Ureter (tissue), 1 donor: ENCODE measurements at places on chromosomes 16 and 17. TPM values are rescaled to one million over a fixed set of nuclear protein-coding genes. Genes with fewer than 3 reads are reported as not detected.

DNA sequence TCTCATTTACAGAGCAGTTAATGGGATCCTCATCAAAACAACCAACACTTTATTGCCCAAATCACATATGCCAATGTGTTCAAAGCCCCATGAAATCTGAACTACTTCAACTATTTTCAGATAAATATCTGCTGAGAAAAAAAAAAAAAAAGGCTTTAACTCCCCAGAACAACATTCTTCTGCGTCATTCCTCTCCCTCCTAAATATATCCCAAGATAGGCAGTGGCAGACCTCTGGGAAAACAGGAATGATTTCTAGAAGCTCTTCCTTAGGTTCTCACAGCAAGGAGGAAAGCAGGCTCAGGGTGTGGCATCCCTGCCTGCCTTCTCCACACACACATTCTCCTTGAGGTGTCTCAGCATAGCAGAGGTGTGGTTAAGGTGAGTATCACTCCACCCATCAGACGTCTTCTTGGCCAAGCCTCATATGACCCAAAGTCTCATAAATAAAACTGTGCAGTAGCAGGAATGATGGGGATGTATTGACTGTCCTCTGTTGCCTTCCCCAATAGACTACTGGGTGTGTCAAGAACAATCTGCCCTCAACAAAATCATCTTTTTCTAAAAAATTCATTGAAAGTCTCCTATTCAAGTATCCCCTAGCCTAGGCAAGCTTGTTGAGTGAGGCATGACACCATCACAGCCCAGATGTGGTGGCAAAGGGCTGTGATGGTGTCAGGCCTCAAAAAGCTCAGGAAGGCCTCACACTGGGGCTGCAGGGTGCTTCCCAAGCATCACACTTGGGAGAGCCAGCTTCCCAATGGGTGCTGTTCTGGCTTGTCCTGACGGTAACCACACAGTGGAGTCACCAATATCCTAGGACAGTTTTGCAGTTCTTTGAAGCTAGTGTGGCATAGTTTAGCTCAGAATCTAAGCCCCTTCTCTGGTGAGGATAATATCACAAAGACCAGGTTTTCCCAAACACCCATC is 135.4 kb upstream of the SOX9 start:
- no peak for DNase-seq

DNA sequence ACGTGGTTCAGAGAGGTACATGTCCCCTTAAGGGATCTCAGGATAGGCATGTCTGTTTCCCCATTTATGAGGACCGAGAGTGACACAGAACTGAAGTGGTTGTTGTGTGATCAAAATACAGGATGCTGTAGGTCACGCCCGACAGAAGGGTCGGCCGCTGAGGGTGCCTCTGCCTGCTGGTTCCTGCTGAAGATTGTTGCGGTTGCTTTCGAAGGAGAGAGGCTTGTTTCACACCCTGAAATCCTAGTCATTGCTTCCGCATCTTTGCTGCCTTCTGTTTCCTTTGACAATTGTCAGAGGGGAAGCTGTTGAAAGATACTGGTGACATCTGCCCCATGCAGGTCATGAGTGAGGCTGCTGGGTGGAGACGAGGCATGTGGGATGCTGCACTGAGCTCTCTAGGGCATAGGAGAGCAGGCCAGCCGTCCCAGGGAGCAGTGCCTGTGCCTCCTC is 3.8 kb upstream of the NAT9 start:
- no peak for DNase-seq

- no peak for DNase-seq
These were observed 59.4 kb upstream of the HS3ST2 start for GRCh38 chr16:22754577-22754976.

- DNase-seq = no peak
These were observed 17.3 kb downstream of the BAHCC1 start for GRCh38 chr17:81412490-81413093.

GRCh38 chr17:42675348-42675964 is 1.3 kb downstream of the PLEKHH3 start:
- no peak for DNase-seq

DNA sequence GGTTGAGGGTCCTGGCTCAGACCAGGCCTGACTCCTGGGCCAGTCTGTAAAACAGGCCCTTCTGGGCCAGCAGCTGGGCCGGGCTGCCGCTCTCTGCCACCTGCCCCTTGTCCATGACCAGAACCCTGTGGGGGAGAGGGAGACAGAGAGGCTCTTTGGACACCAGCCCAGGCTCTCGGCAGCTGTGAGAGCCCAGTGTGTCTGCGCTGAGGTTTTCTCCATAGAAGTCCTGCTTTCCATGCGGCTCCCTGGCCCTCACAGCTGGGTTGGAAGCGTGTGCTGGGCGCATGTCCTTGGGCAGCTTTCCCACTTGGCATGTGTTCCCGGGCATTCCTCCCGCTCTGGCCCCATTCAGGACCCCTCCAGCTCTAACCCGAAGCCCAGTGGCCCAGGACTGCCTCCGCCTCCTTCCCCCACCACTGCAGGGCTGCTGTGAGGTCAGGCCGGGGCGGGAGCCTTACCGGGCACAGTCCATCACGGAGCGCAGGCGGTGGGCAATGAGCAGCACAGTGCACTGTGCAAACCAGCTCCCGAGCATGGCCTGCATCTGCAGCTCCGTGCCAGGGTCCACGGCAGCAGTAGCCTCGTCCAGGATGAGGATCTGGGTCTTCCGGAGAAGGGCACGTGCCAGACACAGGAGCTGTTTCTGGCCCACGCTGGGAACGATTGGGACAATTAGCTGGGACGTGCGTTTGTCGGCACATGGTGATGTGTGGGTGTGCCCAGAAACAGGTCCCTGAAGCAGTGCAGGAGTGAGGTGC is 73.0 kb downstream of the ABCC6 start:
- DNase-seq = peak; percentile 80

DNA sequence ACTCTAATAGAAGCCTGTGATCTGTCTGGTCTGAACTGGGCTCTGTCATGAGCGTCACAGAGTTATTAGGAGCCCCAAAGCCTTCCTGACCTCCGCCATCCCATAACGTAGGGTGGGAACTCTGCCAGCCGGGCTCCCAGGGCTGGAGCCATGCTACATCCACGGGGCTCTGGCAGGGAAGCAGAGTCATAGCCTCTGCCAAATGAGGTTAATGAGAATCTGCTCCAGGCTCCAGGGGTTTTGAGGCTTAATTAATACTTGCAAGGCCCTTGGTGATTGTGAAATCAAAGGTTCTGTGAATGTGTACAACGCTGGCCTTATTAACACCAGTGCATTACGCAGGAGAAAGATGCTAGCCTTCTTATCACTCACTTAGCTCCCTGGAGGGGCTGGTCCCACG is 42.4 kb upstream of the ZFP90 start:
- DNase-seq = no peak

- no peak for DNase-seq
These were observed 35.1 kb upstream of the IL21R start for GRCh38 chr16:27366687-27367460.

GRCh38 chr17:8294814-8295316 is 335 bp downstream of the SLC25A35 start:
- no peak for DNase-seq

- no peak for DNase-seq
These were observed 111.0 kb downstream of the NTN1 start for GRCh38 chr17:9132291-9132690.

DNA sequence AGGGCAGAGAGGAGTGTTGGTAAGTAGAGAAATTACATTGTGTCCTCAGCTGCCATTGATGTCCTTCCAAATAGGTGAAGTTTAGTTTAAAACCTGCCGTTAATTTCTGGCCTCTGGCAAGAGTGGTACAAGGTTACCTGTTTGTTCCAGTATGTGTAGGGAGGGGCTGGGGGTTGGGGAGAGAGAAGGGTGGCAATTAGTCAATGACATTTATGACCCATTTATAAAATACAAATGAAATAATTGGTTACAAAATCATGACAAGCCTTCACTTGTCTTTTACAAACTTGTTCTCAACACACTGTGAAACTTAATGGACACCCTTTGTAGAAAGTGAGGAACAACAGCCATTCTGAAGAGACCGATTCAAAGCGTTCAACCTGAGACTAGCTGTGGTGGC is 281.0 kb downstream of the FTO start:
- DNase-seq = no peak

DNA sequence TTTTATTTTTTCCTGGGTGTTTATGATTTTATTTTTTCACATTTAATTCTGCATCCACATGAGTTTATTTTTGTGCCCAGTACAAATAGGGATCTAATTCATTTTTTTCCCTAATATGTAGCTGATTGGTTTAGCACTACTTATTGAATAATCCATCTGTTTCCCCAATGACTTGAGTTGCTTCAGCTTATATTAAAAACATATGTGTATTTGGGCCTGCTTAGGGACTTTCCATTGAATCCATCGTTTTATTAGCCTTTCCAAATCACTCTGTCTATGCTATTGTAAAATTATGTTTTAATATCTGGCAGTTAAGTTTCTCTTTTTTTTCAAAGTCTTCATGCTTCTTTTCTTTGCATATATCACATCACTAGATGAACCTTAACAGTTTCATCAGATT is 42.2 kb downstream of the WWP2 start:
- no peak for DNase-seq

GRCh38 chr17:82215095-82215971 is 2.7 kb upstream of the CCDC57 start:
- DNase-seq = no peak

DNA sequence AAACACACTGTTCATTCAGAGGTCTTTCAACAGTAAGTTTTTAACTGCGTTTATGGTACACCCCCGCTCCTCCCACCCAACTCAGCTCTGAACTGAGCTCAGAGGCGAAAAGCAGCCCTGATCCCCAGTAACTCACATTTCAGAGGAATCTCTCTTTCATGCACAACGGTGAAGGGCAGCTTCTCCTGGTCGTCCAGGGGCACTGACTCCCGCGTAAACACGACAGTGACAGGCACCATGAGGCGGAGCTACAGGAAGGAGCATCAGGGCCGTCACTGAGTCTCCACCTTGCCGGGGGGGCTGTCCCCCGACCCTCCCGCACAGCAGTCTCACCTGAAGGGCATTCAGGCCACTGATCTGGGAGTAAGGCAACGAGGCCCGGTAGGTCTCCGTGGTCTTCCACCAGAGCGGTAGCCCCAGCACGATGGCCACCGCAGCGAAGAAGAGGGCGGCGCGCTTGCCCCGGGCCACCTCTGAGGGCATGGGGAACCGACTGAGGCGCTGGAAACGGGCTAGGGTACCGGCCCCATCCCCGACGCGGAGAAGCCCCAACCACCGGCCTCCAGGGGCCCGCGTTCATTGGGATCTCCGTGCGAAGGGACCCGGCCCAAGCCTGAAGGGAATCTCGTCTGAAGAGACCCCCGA is 486 bp downstream of the PIGS start:
- DNase-seq = no peak

GRCh38 chr17:78889531-78889930 is 13.5 kb downstream of the CEP295NL start:
- DNase-seq = no peak

DNA sequence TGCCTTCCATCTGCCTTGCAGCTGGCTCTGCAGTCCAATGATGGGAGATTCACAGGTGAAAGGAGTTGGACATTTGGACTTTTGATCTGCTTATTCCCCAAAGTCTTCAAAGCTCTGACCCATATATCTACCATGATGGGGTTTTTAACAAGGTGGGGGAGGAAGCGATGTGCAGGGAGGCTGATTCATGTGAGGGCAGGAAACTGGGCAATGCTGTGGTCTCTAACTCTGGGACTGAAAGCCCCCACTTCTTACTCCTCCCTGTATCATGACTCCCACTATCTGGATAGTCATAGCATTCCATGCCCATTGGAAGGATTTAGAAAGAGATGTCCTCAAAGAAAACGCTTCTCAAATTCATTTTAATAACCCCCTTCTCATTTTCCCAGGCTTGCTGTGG is 16.3 kb downstream of the HOXB1 start:
- DNase-seq = no peak

DNA sequence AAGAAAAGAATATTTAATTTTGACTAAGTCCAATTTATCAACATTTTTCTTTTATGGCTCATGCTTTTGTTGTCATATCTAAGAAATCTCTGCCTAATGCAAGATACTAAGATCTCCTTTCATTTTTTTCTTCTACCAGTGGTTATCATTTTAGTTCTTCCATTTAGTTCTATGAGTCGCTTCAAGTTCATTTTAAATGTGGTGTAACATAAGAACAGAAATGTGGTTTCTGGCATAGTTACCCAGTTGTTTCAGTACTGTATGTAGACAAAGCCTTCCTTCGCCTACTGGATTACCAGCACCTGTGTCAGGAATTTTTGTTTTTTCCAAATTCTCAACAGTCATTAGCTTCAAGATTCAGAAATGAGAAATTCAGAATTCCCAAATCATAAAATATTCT is 175.7 kb downstream of the PARN start:
- DNase-seq = no peak

DNA sequence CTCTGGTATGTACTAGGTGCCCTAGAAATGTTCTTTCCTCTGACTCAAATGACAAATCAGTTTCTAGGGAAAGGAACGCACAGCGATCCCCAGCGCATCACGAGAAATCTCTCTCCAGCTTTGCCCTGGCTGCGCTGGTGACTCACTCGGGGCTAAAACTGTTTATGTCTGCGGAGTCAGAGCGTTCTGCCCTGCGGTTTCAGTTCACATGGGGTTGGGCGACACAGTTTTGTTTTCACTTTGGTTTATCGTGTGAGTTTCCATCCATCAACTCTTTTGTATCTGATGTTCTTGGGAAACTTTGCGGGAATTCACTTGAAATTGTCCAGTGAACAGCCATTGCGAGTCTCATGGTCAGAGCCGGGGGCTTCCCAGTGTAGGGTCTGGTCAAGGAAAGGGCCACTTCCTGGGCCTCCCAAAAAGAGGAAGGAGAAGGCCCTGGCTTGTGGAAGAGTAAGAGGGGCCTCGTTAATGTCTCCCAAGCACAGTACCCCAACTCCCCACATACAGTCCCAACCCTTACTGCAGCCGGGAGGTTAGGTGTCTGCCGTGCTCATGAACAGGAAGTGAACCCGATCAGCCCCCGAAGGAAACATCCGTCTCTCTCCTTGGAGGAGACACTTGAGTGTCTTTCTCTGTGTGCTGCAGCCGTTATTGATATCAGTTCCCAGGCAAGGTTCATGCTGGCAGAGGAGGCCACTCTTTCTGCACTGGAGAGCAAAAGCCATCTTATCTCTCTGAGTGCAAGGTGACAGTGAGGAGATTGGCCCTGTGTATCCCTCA is 643.2 kb downstream of the WWOX start:
- DNase-seq = no peak

GRCh38 chr16:89476379-89476778 is 14.0 kb downstream of the ANKRD11 start:
- peak; percentile 70 for DNase-seq

- no peak for DNase-seq
These were observed 301.0 kb downstream of the CPPED1 start for GRCh38 chr16:12502676-12503075.

GRCh38 chr16:85563515-85564276 is 49.4 kb upstream of the GSE1 start:
- no peak for DNase-seq

TEX19 gene
- total RNA-seq = not detected

ZNF830 gene
- total RNA-seq = 14.6 TPM

MAPT gene
- total RNA-seq = 6.1 TPM

CA5A gene
- total RNA-seq = not detected

TBX21 gene
- 1.2 TPM for total RNA-seq

ZNF232 gene
- 5.9 TPM for total RNA-seq

C1QTNF1 gene
- 108 TPM for total RNA-seq

REXO5 gene
- total RNA-seq = 2.4 TPM

WNT3 gene
- 1.0 TPM for total RNA-seq

CCL1 gene
- not detected for total RNA-seq
